Astrocyte of the hippocampus (primary cell): ENCODE measurements at places on chromosomes 11 and 22.
A peak's percentile ranks its signal among the peaks of the same experiment; 100 is the strongest.

DNA sequence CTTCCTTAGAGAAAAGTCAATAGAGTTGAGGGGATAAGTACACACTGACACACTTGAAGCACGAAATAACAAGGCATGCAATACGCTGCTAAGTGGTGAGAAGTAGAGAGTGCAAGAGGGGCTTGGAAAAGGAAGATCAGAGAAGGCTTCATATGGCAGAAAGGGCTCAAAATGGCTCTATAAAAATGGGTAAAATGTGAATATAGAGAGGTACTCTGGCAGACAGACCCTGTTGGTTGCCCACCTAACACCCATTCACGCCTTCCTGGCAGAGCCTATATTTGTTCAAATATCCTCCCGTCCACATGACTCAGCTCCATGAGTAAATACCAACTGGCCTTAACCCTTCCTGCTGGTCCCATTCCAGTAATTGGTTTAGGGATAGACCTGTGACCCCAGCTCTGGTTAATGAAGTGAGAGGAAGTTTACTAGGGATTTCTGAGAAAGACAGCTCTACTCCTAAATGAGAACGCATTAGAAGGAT lies 38.9 kb upstream of the CCDC34 start:
- DNase-seq = no peak

DNA sequence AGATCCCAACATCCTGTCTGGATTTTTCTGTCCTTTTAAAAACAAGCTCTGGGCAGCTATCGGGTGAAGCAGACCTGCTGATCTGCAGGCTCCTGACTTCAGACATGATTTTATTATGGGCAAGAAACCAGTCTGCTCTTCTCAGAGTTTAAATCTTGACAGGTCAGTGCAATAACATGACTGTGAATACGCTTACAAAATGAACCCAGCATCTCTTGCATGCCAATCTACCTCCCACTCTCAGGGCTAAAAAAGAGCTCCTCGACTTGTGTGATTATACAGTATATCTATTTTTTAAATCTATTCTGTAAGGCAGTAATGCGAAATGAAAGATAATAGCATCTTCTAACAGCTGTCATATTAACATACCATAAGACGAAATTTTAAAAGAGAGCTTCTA lies 18.7 kb upstream of the ASPHD2 start:
- no peak for DNase-seq

- peak; percentile 55 for DNase-seq
Measured at GRCh38 chr11:22558664-22559063, 67.0 kb downstream of the FANCF start.

DNA sequence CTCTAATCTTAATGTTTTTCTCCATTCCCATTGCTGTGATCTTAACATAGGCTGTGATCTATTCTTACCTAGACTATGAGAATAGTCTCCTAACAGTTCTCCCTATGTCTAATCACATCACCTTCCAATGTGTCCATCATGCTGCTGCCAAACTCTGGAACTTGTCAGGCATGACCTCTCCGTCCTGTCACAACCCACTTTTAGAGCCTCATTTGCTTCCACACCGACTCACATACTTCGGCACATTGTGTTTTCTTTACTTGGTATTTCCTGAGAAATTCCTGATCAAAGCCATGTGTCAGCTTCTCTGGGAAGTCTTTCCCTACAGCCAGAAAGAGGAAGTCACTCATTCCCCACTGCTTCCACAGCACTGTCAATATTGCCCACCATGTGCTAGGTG lies 40.5 kb upstream of the BIRC3 start:
- DNase-seq = peak; percentile 42

- DNase-seq = no peak
Measured at GRCh38 chr11:57235761-57236703, 1.0 kb downstream of the APLNR start.

DNA sequence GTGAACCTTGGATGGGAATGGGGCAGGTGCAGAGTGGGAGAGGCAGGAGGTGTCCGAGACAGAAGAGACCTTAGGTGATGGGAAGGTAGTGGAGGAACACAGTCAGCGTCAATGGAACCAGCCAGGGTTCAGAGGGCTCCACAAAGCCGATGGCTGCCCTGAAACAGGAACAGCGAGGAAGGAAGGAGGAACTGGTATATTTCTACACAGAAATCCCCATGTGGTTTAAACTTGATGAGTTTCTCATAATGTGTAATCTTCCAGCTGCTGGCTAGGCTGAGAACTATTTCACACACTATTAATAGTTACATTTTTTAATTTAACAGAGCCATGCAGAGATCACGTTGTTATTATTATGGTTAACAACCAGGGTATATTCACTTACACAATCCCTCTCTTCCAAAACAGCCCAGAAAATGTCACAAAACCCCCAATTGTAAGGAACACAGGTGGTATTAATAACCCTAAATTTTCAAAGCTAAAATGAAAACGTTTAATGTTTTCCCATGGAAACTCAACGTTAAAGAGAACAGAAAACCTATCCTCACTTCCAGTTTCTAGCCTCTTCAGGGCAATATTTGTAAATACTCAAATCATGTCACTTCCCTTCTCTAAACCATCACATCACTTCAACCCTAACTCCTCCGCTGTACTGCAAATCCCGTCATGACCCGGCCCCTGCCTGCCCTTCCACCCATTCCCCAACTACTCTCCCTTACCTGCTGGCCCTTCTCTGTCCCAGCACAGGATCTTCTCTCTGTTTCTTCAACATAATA lies 74.5 kb upstream of the ARFGAP3 start:
- DNase-seq = no peak
